Astrocyte (in vitro differentiated cells and primary cell): ENCODE measurements at places on chromosomes 13 and 19. TPM values are rescaled to one million over a fixed set of nuclear protein-coding genes. Genes with fewer than 3 reads are reported as not detected.

The ZNF560 gene
- not detected in 2 replicates for total RNA-seq

The DACH1 gene
- total RNA-seq: 0.67 and 1.6 TPM in 2 replicates

The CCL25 gene
- total RNA-seq: not detected in 2 replicates

The MCF2L gene
- total RNA-seq: 3.4 and 4.7 TPM in 2 replicates

The KANK2 gene
- 50.3 and 55.2 TPM in 2 replicates for total RNA-seq
